T-helper 17 cell (primary cell): ENCODE measurements at places on chromosomes 7 and 10. TPM values are rescaled to one million over a fixed set of nuclear protein-coding genes. Genes with fewer than 3 reads are reported as not detected.

GRCh38 chr7:31370609-31371008 is 30.1 kb upstream of the NEUROD6 start:
- DNase-seq, result no peak

GRCh38 chr7:139693651-139694388 is 84.0 kb downstream of the HIPK2 start:
- no peak for DNase-seq

DNA sequence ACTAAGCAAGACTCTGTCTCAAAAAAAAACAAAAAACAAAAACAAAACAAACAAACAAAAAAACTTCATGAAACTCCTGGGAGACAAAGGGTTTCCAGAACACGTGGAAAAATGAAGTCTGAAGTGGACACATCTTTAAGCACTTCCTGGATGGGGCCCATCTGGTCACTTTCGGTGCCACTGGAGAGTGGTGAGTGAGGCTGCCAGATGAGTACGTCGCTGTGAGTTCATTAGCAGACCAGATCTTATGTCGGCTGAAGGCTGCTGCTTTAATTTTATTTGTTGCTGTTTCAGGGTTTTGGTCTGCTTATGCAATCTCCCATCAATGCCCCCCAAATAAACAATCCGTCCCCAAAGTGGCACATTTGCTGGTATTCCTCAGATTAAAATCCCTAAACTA is 64.4 kb downstream of the NPTX2 start:
- no peak for DNase-seq

DNA sequence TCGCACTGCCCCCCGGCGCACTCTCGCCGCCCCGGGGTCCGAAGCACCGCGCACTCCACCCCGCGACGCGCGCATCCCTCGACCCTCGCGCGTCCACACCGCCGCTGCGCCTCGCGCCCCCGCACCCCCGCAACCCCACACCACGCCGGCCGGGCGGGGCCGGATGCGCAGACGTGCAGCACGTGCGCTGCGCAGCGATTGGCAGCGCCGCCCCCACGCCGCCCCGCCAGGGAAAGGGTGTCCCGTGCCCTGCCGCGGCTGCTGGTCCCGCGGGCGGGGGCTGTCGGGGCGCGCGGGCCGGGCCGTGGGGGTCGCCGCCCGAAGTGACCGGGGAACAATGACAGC is 53.7 kb upstream of the KDM7A start:
- DNase-seq, result peak; percentile 66

GRCh38 chr7:6056616-6057015 is 25.4 kb downstream of the ANKRD61 start:
- DNase-seq, result no peak

DNA sequence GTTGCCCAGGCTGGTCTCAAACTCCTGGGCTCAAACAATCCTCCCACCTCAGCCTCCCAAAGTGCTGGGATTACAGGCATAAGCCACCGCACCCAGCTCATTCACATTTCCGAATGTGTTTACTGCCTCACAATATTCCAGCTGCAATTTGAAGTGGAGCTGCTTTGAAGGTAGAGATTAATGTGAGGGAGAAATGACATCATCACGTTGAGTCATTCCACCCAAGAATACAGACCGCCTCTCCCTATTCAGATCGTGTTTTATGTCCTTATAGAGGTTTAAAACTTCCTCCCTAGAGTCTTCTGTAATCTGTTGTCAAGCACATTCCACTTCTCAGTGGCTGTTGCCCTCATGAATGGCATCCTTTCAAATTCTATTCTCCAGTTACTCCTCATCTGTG is 100.4 kb upstream of the PDGFA start:
- DNase-seq, result no peak

DNA sequence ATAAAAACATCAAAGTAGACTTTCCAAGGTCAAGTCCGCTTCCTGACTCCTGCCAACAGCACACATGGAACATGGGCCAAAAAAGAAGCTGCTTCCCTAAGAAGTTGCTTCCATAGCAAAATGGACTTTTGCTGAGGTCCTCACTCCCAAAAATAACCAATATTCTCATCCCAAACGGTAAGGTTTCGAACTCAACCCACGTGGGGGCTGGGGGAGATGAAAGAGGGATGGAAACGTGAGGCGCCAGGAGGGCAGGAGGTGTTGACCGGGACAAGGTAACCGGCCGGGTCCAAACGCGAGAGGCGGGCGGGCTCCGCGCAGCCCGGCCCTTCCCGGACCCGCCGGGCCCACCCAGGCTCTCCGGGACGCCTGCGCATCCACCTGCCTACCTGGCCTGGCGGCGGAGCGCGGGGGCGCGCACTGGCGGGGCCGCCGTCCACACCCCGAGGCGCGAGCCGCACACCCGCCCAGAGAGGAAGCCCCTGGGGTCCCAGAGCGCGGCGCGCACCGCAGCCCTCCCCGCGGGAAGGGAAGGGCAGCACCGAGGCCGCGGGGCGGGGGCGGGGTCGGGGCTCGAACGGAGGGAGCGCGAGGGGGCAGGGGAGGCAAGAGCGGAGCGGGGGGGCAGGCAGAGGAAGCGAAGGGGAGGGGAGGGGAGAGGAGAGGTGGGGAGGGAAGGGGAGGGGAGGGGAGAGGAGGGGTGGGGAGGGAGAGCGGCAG is 742 bp downstream of the LMBR1 start:
- peak; percentile 61 for DNase-seq

DNA sequence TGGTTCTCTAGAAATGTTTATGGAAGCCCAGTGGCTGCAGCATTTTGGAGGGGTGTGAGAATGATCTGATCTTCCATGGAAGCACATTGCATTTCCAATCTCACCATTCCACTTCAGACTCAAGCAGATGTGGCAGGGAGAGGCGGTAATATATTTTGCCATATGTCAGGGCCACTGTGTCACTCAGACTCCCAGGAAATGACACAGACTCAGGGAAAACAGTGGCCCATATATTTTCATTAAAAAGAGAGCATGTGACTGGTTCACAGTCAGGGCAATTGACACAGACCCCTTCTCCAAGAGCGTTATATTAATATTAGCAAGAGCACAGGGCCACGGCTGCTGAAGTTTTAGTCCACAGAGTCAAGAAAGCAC is 149.3 kb upstream of the NRP1 start:
- no peak for DNase-seq

DNA sequence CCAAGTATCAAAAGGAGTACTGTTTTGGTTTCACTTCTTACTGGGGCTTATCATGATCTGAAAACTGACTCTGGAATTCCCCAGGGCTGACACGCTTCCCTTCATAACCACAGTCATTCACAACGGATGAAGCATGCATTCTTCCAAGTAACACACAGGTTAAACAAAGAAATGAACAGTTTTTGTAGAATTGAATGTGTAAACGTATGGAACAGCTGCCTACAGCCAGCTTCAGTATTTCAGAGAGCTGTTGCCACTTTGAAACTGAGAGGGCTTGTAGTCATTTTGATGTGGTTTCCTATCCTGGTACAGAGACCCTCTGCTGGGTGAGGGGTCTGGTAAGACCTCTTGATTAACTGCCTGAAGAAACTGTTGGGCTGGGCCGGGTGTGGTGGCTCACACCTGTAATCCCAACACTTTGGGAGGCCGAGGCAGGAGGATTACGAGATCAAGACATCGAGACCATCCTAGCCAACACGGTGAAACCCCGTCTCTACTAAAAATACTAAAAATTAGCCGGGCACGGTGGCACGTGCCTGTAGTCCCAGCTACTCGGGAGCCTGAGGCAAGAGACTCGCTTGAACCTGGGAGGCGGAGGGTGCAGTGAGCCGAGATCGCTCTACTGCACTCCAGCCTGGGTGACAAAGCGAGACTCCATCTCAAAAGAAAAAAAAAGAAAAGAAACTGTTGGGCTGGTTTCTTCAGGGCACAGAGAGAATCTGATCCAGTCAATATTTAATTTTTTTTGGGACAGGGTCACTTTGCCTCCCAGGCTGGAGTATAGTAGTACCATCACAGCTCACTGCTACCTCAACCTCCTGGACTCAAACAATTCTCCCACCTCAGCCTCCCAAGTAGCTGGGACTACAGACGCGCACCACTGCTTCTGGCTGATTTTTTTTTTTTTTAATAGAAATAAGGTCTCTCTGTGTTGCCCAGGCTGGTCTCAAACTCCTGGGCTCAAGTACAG is 4.7 kb downstream of the NFE2L3 start:
- peak; percentile 50 for DNase-seq

- DNase-seq, result no peak
Observed at GRCh38 chr10:35567951-35568350, 37.2 kb upstream of the GJD4 start.

GRCh38 chr10:17003651-17004286 is 125.8 kb downstream of the CUBN start:
- DNase-seq, result no peak

Gene ZNF425
- 0.23 TPM for total RNA-seq

DNA sequence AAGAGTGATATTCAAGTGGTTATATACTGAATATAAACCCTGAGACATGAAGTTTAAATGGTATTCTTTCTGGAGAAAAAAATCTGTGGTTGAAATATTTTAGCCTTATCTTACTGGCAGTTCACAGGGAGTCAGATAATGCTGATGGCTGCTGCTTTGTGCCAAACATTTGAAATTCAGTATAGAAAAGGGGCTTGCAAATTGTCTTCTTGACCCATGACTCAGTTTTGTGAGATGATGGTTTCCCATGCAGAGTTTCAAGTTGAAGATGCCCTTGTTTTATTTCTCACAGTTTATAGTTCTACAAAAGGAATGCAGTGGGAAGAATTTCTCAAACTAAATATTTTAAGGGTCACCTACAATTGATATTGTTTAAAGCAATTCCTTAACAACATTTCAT is 251.1 kb upstream of the MEOX2 start:
- DNase-seq, result no peak

DNA sequence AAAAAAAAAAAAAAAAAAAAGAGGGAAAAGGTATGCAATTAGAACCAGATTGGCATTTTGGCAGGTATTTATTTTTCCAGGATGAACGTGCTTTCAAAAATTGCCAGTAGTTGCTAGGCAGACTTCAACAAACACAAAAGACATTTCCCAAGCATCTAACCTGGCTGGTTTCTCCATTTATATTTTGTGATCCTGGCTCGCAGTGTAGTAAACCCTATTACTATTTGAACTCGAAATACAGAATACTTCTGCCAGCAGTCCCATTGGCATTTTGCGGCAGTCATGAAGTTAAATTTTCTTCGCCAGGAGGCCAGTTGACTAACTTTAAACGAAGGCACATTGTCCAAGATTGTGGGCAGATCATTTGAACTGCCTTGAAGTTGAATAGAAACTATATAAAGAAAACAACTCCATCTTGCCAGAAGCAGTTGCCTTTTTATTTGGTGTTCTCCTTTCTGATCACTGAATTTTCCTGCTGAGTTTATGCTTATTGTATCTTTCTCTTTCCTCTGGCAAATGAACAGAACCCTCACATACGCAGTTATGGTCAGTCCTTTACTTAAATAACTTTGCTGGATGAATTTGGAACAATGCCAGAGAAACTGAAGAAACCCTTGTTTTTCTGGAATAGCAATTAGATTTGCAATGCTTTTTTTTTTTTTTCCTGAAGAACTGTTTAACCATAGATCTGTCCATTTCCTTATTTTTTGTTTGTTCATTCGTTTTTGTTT is 132.9 kb downstream of the BICC1 start:
- no peak for DNase-seq

GRCh38 chr10:92691591-92692079 is 1.9 kb downstream of the HHEX start:
- DNase-seq, result no peak
